Stimulated activated CD8-positive, alpha-beta memory T cell treated with anti-CD3 and anti-CD28 coated beads, Interleukin-7, amount 100 ng/mL, for 1 hour (primary cell): ENCODE measurements at places on chromosomes 3 and 15.

GRCh38 chr3:179563271-179563783, 601 bp downstream of the ACTL6A start:
- DNase-seq: peak; percentile 25

DNA sequence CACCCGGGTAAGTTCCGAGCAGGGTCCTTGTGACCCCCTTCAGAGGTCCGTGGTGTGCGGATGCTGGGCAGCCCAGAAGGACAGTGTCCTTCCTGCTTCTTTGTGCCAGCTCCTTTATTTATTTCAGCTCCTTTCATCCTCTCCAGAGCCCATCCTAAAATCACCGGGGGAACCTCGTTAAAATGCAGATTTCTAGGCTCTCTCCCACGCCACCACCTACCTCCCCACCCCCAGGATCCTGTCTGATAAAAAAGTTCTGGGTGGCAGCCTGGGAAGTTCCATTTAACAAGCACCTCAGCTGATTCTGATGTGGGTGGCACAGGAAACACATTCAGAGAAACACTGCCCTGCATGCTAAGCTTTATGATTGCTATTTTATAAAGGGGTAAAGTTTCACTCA, 12.5 kb upstream of the IGF1R start:
- no peak for DNase-seq

- no peak for DNase-seq
These were observed 308.5 kb upstream of the ARRDC4 start for GRCh38 chr15:97652041-97652440.

- no peak for DNase-seq
These were observed 239.5 kb downstream of the GAP43 start for GRCh38 chr3:115862849-115863248.

- DNase-seq: no peak
These were observed 61.4 kb upstream of the ARHGEF26 start for GRCh38 chr3:154059833-154060232.

DNA sequence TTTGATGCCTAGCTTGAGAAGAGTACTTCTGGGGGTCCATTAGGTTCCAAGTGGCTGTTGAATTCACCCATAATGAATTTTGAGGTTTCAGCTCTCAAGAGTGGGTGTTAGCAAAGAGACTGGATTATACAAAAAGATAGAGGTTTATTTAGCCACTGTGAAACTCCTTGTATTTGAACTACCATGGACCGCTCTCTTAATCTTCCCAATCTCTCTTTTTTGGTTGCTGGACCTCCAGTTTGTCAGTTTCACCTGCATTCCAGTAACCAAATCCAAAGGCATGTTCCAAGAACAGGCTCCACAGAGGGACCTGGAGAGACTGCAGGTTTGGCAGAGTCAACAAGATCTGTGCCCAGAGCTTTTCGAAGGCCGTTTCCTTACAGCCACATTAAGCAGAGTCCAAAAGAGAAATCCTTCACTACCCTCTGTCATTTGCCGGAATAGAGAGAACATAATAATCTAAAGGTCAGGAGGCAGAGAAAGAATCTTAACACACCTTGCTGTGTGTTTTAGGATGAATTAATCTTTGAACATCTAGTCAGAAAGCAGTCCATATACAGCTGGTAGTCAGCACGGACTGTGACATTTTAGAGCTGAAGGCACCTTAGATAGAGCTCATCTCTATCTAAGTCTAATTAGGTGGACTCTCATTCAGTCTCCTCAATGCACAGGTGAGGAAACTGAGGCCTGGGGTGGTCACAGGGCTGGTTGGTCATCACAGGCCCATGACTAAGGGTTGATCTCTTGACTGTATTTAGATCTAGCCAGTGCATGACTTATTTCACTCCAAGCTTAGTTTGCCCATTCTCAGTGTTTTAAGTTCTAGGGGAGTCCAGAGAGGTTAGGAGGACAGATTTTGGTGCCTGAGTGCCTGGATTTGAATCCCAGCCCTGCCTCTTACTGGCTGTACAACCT, 1.3 kb downstream of the ABHD2 start:
- DNase-seq: no peak

- no peak for DNase-seq
These were observed 21.3 kb downstream of the PLA2G4E start for GRCh38 chr15:41999290-42000285.

- no peak for DNase-seq
These were observed 494.1 kb downstream of the ZNF385D start for GRCh38 chr3:21256932-21257331.

- DNase-seq: no peak
These were observed 123.7 kb upstream of the IGSF10 start for GRCh38 chr3:151584566-151584965.

DNA sequence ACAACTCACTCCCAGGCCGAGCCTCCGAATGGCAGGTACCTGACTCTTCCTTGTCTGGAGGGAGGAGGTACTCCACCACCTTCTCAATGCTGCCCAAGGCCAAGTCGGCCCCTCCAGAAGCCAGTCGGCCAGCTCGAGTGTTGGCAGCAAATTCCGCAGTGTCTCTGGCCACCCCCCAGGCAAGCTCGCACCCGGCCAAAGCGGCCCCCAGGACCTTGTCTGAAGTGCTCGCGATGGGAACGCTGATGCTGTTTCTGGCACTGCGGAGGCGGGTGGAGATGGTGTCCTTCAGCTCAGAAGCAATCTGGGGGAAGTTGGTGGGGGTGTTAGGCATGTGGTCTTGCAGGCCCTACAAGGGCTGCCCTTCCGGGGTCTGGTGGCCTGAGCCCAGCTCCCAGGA, 9.2 kb downstream of the PLIN1 start:
- DNase-seq: no peak

- no peak for DNase-seq
These were observed 6.1 kb upstream of the ABTB1 start for GRCh38 chr3:127666676-127667075.

DNA sequence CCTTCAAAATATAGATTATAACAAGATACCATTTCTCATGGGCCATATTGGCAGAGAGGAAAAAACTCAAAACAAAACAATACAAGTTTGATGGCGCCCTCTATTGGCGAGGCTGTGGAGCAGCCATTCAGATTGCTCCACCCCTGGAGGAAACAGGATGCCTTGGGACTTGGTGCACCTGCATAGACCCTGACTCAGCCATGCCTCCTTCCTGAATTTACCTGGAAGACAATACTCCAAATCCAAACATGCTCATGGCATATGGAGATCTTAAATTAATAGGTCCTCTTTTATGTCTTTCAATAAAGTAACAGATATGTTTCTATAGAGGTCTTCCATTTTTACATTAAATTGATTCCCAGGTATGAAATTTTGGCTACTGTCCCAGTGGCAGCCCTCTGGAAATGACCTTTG, 90.0 kb downstream of the APBA2 start:
- DNase-seq: peak; percentile 41

DNA sequence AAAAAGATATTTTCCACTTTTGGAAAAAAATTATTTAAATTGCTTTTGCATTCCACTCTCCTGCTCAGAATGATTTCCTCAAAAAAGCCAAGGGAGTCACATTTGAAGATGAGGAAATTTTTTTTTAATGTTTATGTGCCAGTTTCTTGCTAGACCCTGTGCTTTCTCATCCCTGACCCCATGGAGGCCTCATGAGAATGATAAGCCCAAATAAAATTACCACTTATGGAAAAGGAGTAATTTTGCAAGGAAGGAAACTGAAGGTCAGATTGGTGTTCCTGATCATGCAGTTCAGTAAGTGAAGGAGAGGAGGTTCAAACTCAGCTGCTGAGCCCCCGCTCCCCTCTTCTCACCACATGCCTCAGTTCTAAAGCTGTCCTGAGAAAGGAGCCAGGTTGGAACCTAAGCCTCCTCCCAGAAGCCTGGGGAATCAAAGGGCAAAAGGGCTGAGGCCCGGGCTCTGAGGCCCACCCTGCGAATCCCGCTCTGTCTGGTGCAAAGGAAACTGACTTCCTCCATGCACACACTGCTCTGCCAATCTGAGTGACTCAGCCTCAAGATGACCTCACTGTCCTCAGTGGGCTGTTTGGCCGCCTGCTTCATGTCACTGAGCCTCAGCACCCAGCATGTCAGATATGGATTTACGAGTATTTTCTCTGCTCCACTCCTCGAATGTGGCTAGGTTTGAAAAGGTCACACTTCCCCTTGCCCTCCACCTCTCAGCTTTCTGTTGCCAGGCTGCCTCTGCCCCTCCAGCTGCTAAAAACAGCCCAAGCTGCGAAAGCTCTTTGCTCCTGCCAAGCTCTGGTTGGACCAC, 56.9 kb upstream of the FLNB start:
- DNase-seq: no peak

- no peak for DNase-seq
These were observed 888.9 kb downstream of the SQOR start for GRCh38 chr15:46523701-46524100.

DNA sequence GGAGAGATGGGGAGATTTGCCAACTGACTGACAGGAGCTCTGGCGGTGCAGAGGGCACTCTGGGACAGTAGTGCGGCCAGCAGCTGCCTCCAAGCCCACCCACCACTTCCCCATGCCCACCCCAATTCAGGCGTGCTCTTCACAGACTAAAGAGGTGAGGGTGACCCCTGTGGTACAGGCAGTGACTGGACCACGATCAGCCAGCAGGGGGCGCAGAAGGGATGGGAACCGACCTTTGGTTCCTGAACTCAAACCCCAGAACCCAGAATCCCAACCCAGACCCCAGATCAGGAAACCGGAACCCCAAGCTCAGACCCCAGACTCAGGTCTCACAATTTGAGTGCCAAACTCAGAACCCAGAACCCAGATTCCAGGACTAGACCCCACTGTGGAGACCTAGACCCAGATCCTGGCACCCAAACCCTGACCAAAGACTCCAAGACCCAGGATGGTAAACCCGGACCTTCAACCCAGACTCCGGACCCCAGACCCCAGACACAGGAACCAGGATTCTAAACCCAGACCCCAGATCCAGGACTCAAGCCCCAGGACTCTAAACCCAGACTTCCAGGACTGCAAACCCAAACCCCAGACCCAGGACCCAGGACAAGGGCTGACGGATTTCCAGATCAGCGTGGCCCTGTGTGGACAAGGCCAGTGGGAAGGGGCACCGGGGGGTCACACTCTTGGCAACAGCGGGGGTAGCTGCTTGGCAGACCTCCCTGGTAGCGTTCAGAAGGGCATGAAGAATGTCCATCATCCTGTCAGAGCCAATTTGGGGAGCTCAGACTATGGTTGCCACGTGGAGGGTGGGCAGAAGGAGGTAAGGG, 3.7 kb upstream of the MYL3 start:
- DNase-seq: peak; percentile 86

DNA sequence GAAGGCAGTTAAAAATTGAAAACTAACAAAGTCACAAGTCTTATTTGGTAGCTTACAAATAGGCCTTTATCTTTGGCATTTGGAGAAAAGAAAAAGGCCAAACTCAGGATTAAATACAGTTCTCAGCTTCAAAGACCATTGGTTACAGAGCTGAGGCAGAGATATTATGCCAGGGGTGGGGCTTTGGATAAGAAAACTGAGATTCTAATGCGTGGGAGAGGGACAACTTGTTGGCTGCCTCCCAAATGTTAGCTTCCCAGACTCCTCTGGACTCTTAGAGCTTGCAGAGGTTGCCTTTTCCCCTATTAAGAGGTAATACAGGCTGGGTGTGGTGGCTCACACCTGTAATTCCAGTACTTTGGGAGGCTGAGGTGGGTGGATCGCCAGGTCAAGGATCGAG, 231.8 kb downstream of the SQOR start:
- no peak for DNase-seq

GRCh38 chr3:4986782-4987537, 7.7 kb downstream of the BHLHE40 start:
- DNase-seq: peak; percentile 55

DNA sequence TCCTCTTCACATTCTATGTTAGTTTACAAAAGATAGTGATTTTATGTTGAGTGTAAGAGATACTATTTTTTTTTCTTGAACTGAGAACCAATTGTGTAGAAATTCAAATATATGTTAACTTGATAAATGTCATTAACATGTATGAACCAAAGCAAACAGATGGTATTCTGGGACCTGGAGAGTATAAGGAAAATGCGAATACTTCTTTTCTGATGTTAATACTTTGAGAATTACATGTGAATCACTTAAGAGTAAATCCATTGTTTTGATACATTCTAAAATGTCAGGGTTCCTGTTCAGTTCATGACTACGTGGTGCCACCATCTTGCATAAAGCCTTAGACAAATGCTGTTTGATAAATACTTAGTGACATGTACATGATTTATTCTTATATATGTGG, 541.3 kb downstream of the FGF12 start:
- no peak for DNase-seq

DNA sequence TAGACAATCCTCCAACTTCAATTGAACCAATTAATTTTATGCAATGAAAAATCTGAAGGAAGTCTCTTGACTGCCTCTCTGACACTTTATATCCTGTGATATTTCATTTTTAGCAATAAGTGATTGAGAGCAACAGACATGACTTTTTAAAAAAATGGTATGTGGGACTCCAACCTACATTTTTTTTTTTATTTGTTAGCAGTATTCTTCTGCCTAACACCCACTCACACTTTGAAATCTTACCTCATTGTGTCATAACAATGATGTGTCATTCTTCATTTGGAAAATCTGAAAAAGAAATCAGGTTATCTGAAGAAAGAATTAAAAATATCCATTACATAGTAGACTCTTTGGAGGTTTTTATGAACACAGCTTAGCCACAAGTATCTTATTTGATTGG, 541.3 kb upstream of the KCNMB2 start:
- DNase-seq: no peak

- no peak for DNase-seq
These were observed 34.4 kb upstream of the CCDC80 start for GRCh38 chr3:112675349-112675748.

GRCh38 chr15:51260202-51260601, 78.2 kb downstream of the CYP19A1 start:
- no peak for DNase-seq

GRCh38 chr15:63226155-63226883, 36.9 kb downstream of the RAB8B start:
- DNase-seq: no peak

DNA sequence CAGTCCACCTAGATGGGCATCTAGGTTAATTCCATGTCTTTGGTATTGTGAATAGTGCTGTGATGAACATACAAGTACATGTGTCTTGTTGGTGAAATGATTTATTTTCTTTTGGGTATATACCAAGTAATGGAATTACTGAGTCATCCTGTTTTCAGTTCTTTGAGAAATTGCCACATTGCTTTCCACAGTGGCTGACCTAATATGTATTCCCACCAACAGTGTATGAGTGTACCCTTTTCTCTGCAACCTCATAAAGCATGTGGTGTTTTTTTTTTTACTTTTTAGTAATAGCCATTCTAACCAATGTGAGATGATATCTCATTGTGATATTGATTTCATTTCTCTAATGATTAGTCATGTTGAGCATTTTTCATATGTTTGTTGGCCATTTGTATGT, 86.0 kb upstream of the NDN start:
- DNase-seq: no peak

- no peak for DNase-seq
These were observed 18.1 kb downstream of the FBN1 start for GRCh38 chr15:48627260-48627940.

DNA sequence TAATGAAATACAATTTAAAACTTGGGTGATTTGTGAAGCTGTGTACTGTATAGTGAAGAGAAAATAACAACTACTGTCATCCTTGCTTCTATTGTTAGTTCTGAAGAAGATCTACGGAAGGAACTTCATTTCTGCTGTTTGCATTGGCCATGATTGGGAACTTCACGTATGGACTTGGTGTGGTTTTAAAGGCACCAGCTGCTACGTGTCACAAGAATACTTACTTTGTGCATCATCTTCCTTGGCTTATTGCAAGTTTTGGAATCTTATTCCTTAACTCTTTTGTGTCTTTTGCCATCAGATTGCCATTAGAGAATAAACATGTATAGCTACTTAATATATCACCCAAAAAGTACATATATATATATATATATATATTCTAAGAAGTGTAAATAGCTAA, 75.0 kb upstream of the VEPH1 start:
- DNase-seq: no peak

GRCh38 chr15:85394554-85395333, 14.3 kb downstream of the AKAP13 start:
- no peak for DNase-seq
